ENCODE measurements at places on chromosomes 12 and 14.

- no peak for DNase-seq
These were observed 15.3 kb downstream of the KMT5A start for GRCh38 chr12:123399255-123399617.

- peak; percentile 39 for DNase-seq
These were observed at the start of gene CCDC63 for GRCh38 chr12:110846615-110847566. TSS of gene CCDC63 (plus strand) at chr12:110846987. CDS start at chr12:110852955, 5,968 bp downstream.

DNA sequence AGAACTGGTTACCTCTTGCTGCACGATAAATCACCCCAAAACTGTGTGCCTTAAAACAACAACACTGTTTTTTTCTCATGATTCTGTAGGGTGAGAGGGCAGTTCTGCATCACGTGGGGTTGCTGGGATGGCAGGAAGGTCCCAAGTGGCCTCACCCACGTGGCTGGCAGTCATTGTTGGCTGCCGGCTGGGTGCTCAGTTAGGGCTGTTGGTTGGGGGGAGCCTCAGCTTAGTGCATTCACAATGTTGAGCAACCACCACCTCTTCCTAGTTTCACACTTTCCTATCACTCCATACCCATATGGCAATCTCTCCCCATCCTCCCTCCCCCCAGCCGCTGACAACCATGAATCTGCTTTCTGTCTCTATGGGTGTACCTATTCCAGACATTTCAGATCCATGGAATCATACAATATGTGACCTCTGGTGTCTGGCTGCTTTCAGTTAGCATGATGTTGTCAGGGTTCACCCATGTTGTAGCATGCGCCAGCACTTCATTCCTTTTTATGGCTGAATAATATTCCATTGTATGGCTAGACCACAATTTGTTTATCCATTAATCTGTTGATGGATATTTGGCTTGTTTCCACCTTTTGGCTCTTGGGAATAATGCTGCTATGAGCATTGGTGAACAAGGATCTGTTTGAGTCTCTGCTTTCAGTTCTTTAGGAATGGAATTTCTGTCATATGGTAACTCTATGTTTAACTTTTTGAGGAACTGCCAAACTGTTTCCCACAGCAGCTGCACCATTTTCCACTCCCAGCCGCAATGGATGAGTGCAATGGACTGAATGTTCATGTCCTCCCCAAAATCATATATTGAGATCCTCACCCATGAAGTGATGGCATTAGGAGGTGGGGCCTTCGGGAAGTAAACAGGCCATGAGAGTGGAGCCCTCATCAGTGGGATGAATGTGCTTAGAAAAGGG, 11.2 kb upstream of the POP5 start:
- no peak for DNase-seq

- no peak for DNase-seq
These were observed 28.8 kb downstream of the MAP3K9 start for GRCh38 chr14:70780396-70781075.
